Stimulated activated CD4-positive, alpha-beta T cell treated with anti-CD3 and anti-CD28 coated beads, Interleukin-2, amount 100 ng/mL, for 4 hours (primary cell): ENCODE measurements at places on chromosomes 11 and 22.

DNA sequence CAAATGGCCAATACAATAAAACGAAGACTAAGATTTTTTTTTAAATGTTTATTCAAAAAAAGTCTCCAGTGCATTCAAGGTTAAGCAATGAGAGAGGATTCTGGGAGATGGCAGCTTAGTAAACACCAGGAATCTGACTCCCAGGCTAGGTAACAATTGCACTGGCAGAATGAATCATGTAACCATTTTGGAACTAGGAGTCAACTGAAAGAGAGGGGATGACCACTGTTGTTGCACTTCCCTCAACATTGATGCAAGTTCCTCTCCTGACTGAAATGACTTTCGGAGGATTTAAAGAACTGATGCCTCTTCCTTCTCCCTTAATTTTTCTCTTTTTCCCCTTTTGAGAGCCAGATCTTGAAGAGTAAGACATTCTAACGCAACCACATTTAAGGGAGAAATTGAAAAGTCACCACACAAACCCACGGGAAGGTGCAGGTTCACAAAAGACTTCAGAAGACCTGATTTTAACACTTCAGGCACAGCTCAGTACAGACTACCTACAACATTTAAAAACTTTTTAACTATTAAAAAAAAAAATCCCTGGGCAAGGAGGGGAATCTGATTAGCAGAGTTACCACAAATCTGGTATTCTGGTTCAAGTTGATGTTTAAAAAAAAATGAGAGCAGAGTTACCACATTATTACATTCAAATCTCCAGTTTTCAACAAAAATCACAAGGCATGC lies 56.8 kb downstream of the FCHSD2 start:
- DNase-seq: no peak

GRCh38 chr11:41414771-41415440 lies 44.5 kb downstream of the LRRC4C start:
- no peak for DNase-seq

DNA sequence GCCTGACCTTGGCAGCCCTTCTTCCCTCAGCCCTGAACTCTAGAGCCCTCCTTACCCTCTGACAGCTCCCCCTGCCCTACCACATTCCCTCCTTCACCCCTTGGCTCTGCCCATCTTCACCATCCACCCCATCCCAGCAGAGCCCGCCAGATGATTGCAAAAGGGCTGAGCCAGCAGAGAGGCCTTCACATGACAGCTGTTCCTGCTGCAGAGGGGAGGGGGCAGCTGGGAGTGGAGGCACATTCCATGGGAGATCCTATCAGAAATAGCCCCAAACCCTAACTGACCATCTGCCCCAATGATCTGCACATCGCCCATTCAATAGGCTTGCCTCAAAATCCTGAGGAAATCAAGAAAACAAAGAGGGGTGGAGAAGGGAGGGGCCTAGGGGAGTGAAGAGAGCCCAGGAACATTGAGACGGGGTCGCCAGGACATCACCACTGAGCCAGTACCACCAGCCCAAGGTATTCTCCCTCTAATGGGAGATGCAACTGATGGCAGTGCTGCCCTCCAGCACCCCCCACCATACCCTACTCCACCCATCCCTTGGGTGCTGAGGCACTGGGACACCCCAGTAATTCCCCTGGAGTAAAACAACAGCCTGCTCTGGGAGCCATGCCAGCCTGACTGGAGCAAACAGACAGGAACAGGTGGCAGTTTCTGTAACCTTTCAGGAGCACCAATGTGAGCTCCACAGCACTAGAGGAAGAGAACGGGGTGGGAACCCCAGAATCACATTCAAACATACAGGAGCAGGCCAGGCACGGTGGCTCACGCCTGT lies 8.0 kb upstream of the AHNAK start:
- DNase-seq: no peak

- no peak for DNase-seq
Measured at GRCh38 chr11:48103621-48104567, 112.7 kb upstream of the OR4B1 start.

GRCh38 chr22:19996694-19997384 lies 19.8 kb downstream of the ARVCF start:
- DNase-seq: no peak

- DNase-seq: no peak
Measured at GRCh38 chr22:32998373-32998772, 59.8 kb downstream of the SYN3 start.

GRCh38 chr11:77302752-77303151 lies 1.3 kb upstream of the GDPD4 start:
- DNase-seq: no peak

DNA sequence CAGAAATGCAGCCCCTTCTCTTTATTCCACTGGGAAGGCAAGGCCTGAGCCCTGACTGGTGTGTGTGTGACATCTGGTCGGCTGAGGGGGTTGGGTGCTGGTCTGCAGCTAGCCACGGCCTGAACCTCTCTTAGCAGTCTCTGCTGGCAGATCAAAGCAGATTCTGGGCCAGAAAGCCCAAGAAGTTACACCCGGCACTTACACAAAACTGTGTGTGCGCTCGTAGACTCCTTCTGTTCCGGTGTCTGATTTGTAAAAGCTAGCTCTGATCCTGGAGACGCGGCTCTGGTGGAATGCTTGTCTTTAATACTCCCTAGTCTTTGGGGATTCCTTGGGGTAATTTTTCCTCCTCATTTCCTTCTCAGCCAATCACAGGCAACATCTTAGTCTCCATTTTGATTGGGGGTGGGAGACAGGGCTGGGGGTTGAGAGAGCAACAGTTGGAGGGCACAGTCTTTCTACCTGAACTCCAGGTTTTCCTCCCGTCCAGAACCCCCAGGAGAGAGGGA lies 5.5 kb downstream of the PKNOX2 start:
- DNase-seq: no peak

- DNase-seq: no peak
Measured at GRCh38 chr22:43726322-43726721, 85.8 kb downstream of the EFCAB6 start.

- DNase-seq: no peak
Measured at GRCh38 chr11:122253589-122254231, 137.7 kb upstream of the BLID start.

GRCh38 chr11:20551096-20551495 lies 48.3 kb upstream of the SLC6A5 start:
- no peak for DNase-seq

DNA sequence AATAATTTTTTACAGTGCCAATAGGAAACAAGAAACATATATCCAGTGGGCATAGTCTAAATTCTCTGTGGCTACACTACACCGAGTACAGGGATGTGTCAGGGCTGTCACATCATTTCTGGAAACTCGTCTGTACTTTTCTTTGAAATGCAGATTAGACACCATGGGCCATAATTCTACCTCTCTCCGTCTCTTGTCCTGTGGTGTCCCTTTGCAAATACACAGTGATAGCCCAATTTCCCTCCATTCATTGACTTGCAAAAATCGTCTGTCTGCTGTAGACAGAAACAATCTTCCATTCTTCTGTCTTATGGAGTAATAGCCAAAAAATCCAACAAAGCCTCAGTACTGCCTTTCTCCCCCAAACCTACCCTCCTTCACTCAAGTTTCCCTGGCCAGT lies 487.1 kb upstream of the ANO3 start:
- no peak for DNase-seq

DNA sequence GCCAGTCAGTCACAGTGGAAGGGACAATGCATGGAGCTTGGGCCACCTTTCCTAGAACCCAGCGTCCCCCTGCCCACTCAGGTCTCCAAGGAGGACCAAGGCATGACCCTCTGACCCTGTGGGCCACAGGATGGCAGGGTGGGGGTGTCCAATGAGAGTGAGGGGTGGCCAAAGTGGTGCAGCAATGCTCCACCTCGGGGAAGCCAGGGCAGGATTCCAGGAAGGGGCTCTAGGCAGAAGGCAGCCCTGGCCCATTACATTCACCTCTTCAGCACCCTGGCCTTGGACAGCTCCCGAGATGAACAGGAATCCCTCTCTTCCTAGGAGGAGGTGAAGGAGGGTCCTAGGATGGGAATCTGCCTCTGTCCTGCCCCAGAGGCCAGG lies 597.5 kb downstream of the BRD1 start:
- no peak for DNase-seq

GRCh38 chr11:37704791-37705190 lies 1106.8 kb upstream of the RAG2 start:
- no peak for DNase-seq
